Vagina (tissue), 2 donors: ENCODE measurements at places on chromosomes 6 and 20. TPM values are rescaled to one million over a fixed set of nuclear protein-coding genes. Genes with fewer than 3 reads are reported as not detected.

FOXQ1 gene
- 6.4 TPM for total RNA-seq

SS18L1 gene
- 25.3 TPM for total RNA-seq

SEMG1 gene
- total RNA-seq = not detected

FAM217A gene
- total RNA-seq = not detected

MCUR1 gene
- 15.0 TPM for total RNA-seq

GRCh38 chr6:28597924-28598722, 72.4 kb downstream of the GPX5 start:
- no peak overlapping the region for H3K27ac ChIP-seq
- no peaks in the 10 kb centered on the region for H3K27me3 ChIP-seq
- no peaks in the 10 kb centered on the region for H3K36me3 ChIP-seq
- peak overlapping the region; percentile 7 for H3K4me3 ChIP-seq
- H3K4me1 ChIP-seq = no peaks in the 10 kb centered on the region

GRCh38 chr20:33793011-33793931, 17.9 kb upstream of the CHMP4B start:
- no peak for DNase-seq
- H3K36me3 ChIP-seq = peaks cover 7% of the 10 kb centered on the region
- H3K27ac ChIP-seq = no peak overlapping the region
- no peak overlapping the region for H3K4me3 ChIP-seq
- peaks cover 9% of the 10 kb centered on the region for H3K4me1 ChIP-seq

DNA sequence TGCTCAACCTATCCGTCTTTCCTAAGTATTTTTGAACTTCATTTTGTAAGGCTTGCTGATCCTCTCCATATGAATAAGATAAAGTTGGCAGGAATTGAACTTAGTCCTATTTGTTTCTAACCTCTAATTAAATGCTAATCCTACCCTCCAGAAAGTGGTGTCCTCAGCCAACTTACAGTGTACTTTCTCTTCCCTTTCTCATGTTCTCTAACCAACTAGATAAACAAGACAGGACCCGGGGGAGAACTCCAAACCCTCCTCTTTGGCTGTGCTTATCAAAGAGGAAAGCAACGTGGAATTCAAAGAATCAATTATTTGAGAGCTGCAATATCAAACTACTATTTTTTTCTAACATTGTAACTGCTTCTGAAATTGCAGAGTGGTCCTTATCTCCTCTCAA, 56.5 kb upstream of the NRSN1 start:
- no peaks in the 10 kb centered on the region for H3K36me3 ChIP-seq
- no peaks in the 10 kb centered on the region for H3K27me3 ChIP-seq
- no peak for DNase-seq
- H3K27ac ChIP-seq = no peak overlapping the region
- H3K4me3 ChIP-seq = no peak overlapping the region

GRCh38 chr20:10006447-10007090, 28.2 kb upstream of the ANKEF1 start:
- no peaks in the 10 kb centered on the region for H3K36me3 ChIP-seq
- H3K4me3 ChIP-seq = no peak overlapping the region
- no peaks in the 10 kb centered on the region for H3K27me3 ChIP-seq
- no peak overlapping the region for H3K27ac ChIP-seq

DNA sequence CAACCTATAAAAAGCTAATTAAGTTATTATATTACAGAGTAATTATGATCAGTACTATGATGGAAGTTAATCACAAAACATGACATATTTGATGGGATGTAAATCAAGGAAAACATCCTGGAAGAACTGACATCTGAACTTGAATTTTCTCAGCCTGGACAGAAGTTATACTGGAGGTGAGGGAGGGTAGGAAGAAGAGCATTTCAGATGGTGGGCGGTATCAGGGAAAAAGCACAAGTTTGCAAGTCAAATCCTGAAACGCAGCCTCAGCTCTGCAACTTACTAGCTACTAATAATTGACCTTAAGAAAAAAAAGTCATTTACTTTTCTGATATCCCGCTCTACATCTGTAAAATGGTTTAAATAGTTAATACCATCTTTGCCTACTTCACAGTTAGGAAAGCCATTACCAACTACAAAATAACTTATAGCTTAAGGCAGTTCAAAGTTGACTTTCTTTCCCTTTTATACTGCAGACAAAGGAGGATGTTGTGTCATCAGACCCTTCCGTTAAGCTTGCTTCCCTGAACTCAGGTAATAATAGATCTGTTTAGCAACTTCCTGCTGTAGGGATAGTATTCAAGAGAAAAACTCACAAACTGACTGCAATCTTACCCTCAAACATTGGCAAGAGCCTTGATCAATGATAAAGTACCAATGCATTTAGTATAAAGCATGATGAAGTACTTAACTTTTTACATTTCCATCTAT, 21.0 kb downstream of the NOL7 start:
- no peak for DNase-seq
- H3K4me1 ChIP-seq = no peaks in the 10 kb centered on the region
- no peak overlapping the region for H3K4me3 ChIP-seq
- no peaks in the 10 kb centered on the region for H3K27me3 ChIP-seq

DNA sequence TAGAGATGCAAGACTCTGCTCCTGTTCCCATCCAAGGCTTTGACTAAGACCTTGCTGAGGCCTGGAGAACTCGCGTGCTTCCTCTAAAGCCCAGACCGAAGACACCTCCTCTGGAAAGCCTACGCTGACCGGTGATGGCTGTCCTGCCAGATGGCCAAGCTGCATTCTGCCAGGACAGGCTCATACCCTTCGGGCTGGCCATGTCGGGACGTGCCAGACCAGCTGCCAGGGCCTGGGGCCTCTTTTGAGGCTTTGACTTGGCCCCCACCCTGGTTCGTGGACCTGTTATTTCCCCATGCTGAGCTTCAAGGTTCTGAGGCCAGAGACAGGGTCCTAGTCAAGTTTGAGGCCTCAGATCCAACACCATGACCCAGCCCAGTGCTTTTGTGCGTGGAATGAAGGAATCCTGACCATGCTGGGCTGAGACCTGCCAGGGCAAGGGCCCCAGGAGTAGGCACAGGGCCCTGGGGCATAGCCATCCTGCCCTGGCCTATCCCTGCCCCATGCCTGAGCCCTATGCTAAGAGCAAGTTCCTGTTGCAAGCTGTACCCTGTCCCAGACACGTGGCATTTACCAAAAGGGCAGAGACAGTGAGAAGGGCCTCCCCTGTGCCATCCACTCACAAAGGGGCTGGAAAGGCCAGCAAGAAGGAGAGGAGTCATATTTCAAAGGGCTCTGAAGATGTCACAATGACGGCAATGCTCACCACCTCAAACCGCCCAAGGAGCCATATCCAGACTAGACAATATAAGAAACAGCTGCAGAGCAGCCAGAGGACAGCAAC, 42.8 kb downstream of the MRPL14 start:
- no peak for DNase-seq
- no peak overlapping the region for H3K27ac ChIP-seq
- peaks cover 2% of the 10 kb centered on the region for H3K4me1 ChIP-seq

DNA sequence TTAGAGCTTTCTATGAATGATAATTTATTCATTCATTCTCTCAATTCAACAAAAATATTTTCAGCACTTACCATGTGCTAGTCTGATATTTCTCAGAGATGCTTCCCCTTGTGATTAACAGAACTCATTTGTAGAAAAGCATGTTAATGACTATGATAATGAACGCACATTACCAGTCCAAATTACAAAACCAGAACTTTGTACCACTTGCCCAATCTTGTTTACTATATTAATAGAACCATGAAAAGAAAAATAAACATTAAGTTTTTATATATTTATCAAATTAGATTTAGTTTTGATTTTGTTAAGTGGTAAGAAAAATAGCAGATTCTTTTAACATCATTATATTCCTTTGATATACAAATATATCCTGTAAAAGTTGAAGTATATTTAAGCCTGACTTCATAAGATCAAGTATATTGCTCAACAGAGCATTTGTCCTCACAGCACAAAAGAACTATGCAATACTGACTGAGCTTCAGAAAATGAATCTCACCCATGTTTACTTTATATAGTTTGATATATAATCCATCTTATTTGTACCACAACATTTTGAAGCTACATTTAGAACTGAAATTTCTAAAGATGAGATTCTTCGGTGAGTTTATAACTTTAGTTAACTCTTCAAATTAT, 48.9 kb downstream of the TMEM244 start:
- H3K4me3 ChIP-seq = no peak overlapping the region
- no peak overlapping the region for H3K27ac ChIP-seq
- H3K36me3 ChIP-seq = no peaks in the 10 kb centered on the region
- DNase-seq = no peak

DNA sequence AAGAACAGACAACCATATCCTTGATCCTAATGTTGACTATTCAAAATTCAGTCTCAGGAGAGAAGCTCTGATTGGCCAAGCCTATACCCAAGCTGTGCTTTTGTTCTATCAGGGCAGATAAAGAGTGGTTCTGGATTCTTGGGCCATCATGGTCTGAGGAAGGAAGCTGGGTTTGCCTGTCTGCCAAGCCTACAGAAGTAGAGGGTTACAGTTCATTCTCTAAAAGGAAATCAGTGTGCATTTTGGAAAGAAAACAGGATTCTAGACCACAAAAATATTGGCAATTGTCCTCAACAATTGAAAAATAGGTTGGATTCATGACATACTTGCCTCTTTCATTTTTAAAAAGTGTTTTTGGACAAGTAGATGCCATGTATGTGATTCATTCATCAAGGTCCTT, 145.4 kb upstream of the BMP2 start:
- no peak for DNase-seq
- H3K27me3 ChIP-seq = no peaks in the 10 kb centered on the region
- H3K4me1 ChIP-seq = no peaks in the 10 kb centered on the region
- H3K36me3 ChIP-seq = no peaks in the 10 kb centered on the region

DNA sequence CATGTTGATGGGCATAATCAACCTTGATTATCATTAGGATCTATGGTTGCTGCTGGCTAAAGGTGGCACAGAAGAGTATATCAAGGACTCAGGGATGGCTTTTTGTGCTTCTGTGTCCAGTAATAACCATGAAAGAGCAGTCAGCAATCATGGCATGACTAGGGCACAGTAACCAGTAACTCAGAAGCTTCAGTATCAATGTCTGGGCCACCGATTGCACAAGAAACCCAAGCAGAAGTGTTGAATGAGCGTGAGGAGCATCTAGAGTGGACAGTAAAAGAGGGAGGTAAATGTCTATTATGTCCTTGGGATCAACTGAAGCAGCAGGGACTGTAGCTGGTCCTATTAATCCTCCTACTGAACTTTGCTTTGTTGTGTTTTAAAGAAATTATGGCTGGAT, 81.5 kb upstream of the F13A1 start:
- no peaks in the 10 kb centered on the region for H3K4me1 ChIP-seq
- no peak overlapping the region for H3K4me3 ChIP-seq
- no peaks in the 10 kb centered on the region for H3K36me3 ChIP-seq
- DNase-seq = no peak

DNA sequence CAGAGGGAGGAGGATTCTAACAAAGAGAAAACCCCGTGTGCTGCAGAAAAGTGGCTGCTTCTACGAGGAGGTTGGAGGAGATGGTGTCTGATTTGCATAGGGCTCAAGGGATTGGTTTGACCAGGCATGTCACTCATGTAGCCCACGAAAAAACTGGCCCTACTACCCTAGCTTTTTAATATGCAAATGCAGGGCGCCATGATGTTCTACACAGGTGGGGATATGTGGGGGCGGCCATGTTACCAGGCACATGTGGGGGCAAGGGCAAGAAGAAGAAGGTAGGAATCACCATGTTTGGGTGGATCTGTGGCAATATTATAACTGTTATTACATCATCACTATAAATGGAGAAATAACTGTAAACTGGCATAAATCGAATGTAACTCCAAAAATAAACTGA, 9.9 kb downstream of the KIAA1755 start:
- H3K27me3 ChIP-seq = no peaks in the 10 kb centered on the region
- H3K27ac ChIP-seq = no peak overlapping the region
- no peak overlapping the region for H3K4me3 ChIP-seq

DNA sequence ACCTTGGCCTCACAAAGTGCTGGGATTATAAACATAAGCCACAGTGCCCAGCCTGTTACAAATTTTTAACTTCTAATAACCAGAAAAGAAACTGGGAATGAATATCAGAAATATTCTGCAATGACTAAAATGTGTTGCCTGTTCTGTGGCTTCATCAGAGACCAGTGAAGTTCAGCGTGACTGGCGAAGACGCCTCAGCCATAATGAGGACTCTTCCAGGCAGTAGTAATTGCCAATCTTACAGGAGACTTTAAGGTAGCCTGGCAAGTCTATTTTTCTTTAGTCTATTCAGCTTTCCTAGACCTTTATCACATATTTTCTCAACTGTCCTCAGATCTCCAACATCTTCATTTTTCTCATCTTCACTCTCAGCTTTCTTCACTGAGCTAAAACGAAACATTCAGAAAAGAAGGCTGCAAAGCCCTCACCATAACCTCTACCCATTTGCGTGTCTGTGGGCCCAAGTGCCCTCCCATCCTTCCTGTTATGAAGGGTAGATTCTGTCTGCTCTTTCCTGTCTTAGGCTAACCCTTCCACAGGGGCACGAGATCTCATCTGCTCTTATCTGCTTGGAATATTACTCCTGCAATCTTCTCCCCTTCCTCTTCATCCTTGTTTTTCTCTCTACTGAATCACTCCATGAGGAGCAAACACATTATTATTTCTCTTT, 42.0 kb upstream of the OLIG3 start:
- no peaks in the 10 kb centered on the region for H3K36me3 ChIP-seq
- DNase-seq = no peak
- H3K27ac ChIP-seq = no peak overlapping the region
- no peak overlapping the region for H3K4me3 ChIP-seq
- H3K4me1 ChIP-seq = no peaks in the 10 kb centered on the region

DNA sequence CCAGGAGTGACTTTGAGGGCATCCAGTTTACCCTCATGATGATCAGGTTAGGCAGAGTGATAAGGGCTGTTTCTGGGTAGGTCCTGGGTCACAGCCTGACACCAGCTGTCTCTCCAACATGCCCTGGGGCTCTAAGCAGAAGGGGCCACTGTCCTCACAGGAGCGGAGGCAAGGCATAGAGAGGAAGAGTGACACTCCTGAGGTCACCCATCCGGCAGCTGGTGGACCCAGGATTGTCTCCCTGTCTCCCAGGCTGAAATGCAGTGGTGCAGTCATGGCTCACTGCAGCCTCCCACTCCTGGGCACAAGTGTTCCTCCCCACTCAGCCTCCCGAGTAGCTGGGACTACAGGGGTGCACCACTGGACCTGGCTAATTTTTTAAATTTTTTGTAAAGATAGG, 12.0 kb downstream of the DLGAP4 start:
- H3K36me3 ChIP-seq = no peaks in the 10 kb centered on the region
- H3K4me1 ChIP-seq = no peaks in the 10 kb centered on the region
- no peak for DNase-seq
- H3K27ac ChIP-seq = no peak overlapping the region

DNA sequence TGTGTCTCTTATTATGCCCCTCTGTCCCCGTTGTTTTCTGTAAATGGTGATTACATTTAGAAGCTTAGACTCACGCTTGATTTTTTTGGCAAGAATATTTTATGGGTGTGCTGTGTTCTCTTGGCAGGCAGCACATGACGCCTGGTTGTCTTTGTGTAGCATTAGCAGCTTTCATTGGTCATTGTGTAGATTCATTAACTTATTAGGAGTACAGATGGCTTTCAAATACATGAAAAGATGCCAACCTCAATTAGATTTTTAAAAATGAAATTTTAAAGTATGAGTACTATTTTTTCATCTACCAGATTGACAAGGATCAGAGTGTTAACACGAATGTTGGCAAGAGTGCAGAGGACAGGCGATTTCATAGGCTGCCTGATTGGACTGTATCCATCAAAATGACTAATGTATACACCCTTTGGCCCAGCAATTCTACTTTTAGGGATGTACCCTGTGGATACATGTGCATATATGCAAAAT, 15.2 kb downstream of the COX4I2 start:
- H3K4me3 ChIP-seq = no peak overlapping the region
- no peaks in the 10 kb centered on the region for H3K36me3 ChIP-seq
- H3K4me1 ChIP-seq = peaks cover 20% of the 10 kb centered on the region
- peak overlapping the region; percentile 46 for H3K27ac ChIP-seq
- DNase-seq = no peak

- H3K36me3 ChIP-seq = no peaks in the 10 kb centered on the region
- no peaks in the 10 kb centered on the region for H3K27me3 ChIP-seq
- no peak overlapping the region for H3K27ac ChIP-seq
- DNase-seq = no peak
These were observed 50.7 kb downstream of the CLIC5 start for GRCh38 chr6:45965007-45965406.
